ENCODE measurements at places on chromosomes 3 and 15.

- DNase-seq, result no peak
Measured at GRCh38 chr3:107498646-107499045, 24.1 kb upstream of the BBX start.

DNA sequence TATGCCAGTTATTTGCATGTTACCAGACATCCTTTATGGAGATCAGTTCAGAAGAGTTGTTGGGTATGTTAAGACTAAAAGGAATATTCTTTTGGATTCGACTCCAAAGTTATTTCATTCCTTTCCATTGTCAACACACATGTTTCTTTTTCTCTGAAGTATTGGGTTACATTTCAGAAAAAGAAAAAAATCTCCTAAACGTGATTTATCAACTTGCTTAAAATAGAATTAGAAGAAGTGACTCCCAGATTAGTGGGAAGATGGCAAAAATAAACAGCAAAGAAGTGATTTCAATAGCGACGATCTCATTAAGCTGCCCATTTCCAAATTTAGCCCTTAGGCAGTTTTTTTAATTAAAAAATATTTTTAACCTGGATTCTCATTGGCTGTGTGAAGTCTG lies 85.4 kb downstream of the TIGIT start:
- no peak for DNase-seq

- DNase-seq, result no peak
Measured at GRCh38 chr15:38690216-38690615, 125.6 kb upstream of the RASGRP1 start.

GRCh38 chr3:175432376-175433025 lies 573.4 kb downstream of the NAALADL2 start:
- no peak for DNase-seq

DNA sequence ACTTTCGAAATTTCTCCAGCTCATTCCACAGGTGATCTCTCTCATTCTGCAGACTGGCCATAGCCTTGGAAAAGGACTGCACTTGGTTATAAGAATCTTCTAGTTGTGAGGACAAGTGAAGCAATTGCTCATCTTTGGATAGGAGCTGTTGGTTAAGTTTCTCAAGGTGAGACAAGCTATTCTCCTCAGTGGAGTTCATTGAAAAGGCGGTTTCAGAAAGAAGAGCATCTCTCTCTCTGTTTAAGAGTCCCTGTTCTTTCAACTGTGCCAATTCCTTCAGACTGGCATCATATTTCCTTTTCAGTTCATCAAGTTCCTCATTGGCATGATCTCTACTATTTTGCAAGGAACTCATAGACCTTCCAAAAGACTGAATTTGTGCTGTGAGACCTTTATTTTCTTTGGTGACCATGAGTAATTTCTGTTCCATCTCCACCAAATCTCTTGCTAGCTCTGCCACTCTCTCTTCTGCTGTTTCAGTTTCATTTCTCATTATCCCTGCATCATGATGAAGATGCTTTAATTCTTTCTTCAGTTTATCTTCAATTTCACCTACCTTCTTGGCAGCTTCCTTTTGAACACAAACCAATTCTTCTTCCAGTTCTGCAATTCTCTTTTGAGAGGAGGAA lies 30.2 kb upstream of the HCLS1 start:
- DNase-seq, result no peak

DNA sequence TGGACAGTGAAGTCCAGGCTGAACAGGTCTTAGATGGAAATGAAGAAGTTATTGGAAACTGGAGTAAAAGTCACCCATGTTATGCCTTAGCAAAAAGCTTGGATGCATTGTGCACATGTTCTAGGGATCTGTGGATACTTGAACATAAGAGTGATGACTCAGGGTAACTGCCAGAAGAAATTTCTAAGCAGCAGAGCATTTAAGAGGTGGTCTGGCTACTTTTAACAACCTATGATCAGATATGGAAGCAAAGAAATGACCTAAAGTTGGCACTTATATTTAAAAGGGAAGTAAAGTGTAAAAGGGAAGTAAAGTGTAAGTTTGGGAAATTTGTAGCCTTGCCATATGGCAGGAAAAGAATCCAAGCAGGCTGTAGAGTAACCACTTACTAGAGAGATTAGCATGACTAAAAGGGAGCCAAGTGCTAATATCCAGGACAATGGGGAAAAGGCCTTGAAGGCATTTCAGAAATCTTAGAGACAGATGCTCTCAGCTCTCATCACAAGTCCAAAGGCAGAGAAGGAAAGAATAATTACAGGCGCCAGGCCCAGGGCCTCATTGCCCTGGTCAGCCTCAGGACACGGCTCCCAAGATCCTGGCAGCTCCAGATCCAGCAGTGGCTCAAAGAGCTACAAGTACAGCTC lies 73.9 kb upstream of the KCNH8 start:
- no peak for DNase-seq

- DNase-seq, result no peak
Measured at GRCh38 chr15:26521691-26522198, 251.1 kb downstream of the GABRB3 start.

All from stimulated activated naive CD8-positive, alpha-beta T cell treated with anti-CD3 and anti-CD28 coated beads, Interleukin-15, amount 100 ng/mL, for 72 hours (primary cell).